ENCODE measurements at places on chromosomes 12 and 14.

DNA sequence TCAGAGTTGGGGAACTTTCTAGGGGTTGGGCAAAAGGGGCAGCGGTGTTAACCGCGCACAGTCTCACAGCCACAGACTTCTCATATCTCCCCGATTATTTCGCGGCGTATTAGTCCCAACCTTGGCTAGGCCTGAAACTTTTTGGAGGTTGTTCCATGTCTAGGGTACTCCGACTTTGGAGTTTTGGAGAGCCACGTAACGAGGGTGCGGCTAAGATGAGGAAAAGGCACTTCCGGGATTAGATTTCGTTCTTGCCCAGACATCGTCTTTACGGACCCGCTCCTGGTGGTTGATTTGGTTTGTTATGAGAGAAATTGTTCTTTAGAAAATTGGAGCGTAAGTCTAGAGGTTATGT, 513 bp downstream of the CCNK start:
- DNase-seq, result no peak

GRCh38 chr12:69309461-69309860, 38.7 kb upstream of the LYZ start:
- DNase-seq, result no peak

- no peak for DNase-seq
Measured at GRCh38 chr12:57750561-57751431, 1.3 kb downstream of the CDK4 start.

GRCh38 chr12:67827820-67828383, 161.3 kb upstream of the IFNG-AS1 start:
- DNase-seq, result no peak

GRCh38 chr14:23085458-23085857, 9.5 kb downstream of the ACIN1 start:
- DNase-seq, result no peak

DNA sequence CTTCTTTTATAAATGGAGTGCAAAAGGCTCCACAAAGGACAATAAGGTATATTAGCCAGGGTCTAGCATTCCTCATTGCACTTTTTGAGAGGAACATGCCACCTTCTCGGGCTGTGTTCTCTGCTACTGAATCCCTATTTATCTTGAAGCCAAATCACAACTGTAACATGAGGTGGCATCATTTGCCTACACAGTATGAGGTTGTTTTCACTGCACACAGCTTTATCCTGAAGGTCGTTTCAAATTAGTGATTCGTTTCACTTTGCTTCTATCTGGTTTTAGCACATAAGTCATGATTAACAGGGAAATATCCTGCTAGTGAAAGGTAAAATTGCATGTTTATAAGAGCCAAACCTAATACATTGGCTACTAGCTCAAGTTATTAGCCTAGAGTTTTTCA, 153.8 kb downstream of the SLC35F4 start:
- no peak for DNase-seq

GRCh38 chr12:91056488-91056887, 1.3 kb downstream of the KERA start:
- DNase-seq, result no peak

GRCh38 chr14:102474934-102475333, 34.6 kb downstream of the ANKRD9 start:
- DNase-seq, result peak; percentile 68

- DNase-seq, result no peak
Measured at GRCh38 chr14:95046711-95047681, 110.3 kb downstream of the DICER1 start.

DNA sequence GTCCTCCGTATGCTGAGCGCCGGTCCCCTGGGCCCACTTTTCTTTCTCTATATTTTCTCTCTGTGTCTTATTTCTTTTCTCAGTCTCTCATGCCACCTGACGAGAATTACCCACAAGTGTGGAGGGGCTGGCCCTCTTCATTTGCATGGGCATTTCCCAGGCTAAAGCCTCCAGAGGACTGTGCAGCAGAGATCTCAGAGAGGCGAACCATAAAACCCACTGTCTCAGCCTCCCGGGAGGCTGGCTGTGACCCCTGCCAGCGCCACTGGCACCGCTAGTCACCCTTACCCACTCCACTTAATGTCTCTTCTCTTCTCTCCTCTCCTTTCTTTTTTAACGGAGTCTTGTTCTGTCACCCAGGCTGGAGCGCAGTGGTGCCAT, 7.1 kb upstream of the SERPINA9 start:
- no peak for DNase-seq

GRCh38 chr12:94941440-94941862, 62.0 kb downstream of the NDUFA12 start:
- peak; percentile 17 for DNase-seq

GRCh38 chr12:84913129-84913515, 523 bp upstream of the SLC6A15 start:
- DNase-seq, result peak; percentile 33

DNA sequence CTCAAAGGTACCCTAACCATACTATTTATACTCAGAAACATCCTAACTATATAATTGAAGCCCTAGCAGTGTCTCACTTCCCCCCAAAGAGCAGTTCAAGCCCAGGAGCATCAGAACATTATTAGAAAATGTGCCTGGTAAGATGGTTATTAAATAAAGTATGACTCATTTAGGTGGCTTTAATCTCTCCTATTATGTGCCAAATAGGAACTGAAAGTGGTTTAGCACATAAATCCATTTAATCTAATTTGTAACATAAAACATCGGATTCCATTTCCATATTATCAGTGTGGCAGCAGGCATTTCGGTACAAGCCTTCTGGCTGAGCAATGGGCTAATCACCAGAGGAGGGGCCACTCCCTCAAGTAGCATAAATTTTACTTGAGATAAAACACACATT, 395.2 kb upstream of the TMTC1 start:
- peak; percentile 51 for DNase-seq

DNA sequence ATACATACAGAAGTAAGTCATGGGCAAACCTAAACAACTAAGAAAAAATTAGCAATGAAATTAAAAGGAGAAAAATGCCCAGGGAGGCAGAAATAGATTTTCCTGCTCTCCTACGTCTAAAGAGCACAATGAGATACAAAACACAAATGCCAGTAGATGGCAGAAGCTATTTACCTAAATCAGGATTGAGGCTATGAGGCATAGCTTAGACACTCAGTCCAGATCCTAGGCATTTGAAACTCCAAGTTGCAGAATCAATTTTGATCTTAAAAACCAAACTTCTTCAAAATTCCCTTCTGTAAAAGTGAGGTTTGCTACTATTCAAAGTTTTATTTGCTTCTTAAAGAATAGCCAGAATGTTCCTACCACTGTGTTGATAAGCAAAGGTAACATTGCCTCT, 368.6 kb downstream of the DAD1 start:
- DNase-seq, result no peak

GRCh38 chr12:84793558-84794367, 118.8 kb downstream of the SLC6A15 start:
- no peak for DNase-seq

DNA sequence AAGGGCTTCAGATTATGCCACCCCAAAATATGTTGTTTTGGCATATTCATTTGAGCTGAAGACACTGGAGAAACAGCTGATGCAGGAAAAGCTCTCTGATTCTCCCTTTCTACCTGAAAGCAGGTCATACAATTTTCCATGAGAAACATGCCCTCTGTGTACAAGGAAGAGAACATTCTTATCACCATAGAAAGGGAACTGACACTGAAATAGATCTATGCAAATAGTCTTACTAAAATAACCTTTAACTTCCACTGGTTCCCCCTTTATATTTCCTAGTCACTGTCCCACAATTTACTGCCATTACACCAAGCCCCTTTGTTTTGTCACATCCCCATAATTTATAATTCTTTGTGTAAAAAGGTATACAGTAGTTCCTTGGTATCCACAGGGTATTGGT, 9.6 kb upstream of the PHC1 start:
- no peak for DNase-seq

DNA sequence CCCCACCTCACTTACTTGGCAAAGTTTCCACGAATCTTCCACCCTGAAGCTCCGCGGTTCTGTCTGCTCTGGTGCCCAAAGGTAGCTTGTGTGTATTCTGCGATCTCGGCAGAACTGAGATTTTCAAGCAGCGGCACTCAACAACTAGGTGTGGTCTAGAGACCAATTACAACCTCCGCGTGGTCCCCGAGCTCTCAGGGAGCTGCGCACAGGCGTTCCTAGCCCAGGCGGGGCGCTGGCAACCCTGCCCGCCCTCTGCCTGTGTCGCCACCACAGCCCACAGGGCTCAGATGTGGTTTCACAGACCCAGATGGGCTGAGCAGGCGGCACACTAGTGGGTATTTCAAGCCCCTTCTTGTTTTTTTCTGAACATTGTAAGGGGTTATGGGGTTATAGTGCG, 1.5 kb upstream of the DIABLO start:
- DNase-seq, result peak; percentile 87

- peak; percentile 34 for DNase-seq
Measured at GRCh38 chr12:122421187-122421820, 1.2 kb downstream of the CLIP1 start.

- DNase-seq, result no peak
Measured at GRCh38 chr14:96235426-96235825, 20.6 kb upstream of the BDKRB1 start.

DNA sequence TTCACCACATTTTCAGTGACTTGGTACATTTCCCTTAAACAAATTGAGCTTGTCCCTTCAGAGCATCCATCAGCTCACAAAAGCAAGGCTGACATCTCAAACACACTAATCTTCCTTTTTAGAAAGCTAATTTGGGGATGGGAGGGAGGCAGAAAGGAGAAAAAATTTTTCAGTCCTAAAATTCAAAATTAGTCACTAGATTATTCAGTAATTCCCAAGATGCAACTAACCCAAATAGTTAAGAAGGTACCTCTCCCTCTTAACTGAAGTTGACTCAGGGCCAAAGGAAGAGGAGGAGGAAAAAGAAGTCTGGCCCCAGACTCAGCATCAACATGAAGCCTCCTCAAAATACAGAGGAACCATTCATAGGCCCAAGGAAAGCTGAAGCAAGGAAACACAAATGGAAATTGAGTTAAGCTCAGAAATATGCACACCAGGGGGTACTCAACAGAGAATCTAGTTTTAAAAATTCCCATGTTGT, 21.7 kb downstream of the CBX5 start:
- no peak for DNase-seq

GRCh38 chr12:4274396-4275015, 944 bp downstream of the CCND2 start:
- DNase-seq, result no peak

DNA sequence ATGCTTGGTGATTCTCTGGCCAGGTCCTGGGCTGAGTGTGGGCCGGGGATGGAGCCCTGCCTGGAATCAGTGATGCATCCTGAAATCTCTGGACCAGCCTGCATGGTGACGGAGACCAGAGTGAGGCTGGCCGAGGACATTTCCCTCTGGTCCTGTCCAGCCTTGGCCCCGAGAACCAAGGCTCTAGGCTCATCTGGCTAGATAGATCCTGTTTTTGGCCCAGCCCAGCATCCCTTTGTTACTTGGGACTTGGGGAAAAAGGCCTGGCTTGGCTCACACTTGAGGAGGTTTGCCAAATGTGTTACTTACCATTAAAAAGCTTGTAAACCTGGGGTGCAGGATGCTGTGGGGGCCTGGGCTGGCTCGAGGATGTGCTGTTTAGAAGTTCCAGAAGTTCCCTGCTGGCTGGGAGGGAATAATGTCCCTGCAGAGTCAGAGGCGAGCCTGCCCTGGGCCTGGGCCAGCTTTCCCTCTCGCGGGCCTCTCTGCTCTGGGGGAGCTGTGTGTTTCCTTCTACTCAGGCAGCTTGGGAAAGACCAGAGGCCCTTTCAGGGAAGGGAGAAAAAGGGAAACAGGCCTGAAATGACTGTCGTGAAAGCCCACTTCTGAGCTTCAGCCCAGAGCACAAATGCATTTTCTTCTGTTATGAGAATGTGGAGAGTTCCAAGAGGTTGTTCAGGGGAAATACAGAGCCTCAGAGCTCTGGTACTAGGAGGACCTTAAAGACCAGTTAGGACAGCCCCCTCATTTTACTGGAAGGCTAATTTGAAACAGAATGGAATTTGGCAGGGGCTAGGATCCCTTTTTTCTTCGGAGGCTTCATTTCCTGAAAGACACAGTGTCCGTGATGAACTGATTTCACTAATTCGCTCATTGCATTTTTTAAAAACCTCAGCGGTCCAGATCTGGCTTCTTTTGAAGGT, 47.2 kb upstream of the CTDSP2 start:
- peak; percentile 78 for DNase-seq

- DNase-seq, result no peak
Measured at GRCh38 chr12:120199595-120200306, 1.2 kb downstream of the RPLP0 start.

- DNase-seq, result no peak
Measured at GRCh38 chr14:83071888-83072501, 1538.3 kb upstream of the SEL1L start.

DNA sequence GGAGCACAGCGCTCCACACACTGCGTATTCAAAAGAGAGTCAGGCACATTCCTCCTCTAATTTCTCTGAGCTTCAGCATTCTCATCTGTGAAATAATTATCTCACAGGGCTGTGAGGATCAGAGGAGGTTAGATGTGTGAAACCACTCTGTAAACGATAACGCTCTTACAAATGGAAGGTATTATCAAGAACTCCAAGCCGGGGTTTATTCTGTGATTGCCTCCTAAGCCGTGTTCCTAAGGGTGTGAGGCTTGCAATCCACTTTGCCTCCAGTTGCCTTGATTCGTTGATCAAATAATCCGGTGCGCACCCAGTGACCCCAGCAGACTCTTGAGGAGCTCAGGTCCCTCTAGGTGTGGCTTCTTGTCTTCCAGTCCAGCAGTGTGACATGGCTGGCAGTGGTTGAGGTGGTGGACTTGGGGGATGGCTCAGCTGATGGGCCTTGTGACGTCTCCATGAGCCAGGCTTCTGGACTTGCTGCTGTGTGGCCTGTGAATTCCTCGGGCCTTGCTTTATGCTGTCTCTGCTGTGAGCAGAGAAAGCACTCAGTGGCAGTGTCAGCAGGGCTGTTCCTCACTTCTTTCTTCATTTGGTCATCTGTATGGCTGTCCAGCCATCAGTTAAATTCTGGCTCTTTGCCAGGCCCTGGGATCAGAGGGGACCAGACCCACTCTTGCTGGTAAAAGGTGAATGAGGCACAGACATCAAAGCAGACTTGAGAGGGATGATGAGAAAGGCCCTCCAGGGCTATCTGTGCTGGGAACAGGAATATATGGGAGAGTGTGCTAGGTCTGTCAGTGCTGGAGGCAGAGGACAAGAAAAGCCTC, 71.0 kb downstream of the SLC25A47 start:
- peak; percentile 83 for DNase-seq

GRCh38 chr12:78376257-78376656, 488.3 kb upstream of the SYT1 start:
- no peak for DNase-seq

- no peak for DNase-seq
Measured at GRCh38 chr12:19810213-19810612, 370.9 kb downstream of the AEBP2 start.

- peak; percentile 49 for DNase-seq
Measured at GRCh38 chr14:20679907-20680306, 4.5 kb upstream of the RNASE4 start.

DNA sequence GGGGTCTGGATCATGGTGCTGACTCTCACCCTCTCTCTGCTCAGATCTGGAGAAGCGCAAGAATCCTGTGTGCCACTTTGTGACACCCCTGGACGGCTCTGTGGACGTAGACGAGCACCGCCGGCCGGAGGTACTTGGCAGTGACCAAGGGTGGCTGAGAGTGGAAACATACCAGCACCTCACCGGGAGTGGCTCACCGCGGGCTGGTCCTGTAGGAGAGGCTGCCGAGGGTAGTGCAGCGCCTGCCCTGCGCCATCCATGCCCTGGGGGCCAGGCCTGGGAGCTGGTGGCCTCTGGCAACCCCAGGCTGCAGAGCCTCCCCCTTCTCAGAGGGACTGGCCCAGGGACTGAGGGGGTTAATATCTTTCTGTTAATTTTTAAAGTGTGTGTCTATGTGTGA, 46.2 kb downstream of the IL31 start:
- no peak for DNase-seq

- no peak for DNase-seq
Measured at GRCh38 chr12:121717041-121717699, 4.6 kb downstream of the TMEM120B start.
